ENCODE measurements at places on chromosomes 7 and 10.
A peak's percentile ranks its signal among the peaks of the same experiment; 100 is the strongest.

DNA sequence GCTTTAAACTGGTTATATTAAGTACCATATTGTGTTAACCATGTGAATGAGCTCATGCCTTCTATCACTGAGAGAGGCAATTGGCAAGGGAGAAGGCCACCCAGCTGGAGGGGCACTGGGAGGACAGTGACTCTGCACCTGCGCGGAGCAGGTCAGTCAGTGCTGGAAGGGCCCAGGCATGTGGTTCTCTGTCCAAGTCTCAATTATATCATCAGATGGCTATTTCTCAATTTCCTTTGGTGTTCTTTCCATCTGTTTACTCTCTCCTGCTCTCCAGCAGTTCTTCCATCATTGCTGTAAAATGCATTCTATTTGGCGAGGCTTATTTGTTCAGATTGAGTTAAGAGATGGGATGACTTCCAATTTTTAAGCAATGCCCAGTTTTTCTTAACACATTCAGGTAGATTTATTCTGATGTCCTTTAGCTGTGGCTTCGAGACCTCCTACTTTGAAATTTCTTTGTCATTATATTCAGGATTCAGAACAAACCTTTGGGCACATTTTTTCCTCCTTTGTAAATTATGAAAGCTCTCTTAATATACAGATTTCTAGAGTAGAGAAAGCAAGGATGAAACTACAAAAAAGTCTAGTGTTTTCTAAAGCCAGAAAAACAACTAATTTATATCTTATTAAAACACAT lies 159.3 kb downstream of the BMPER start:
- no peak for DNase-seq

- no peak for DNase-seq
Observed at GRCh38 chr10:47113907-47114500, 186.0 kb upstream of the GDF10 start.

- no peak for DNase-seq
Observed at GRCh38 chr7:37220664-37221063, 228.0 kb downstream of the ELMO1 start.

- DNase-seq, result no peak
Observed at GRCh38 chr7:107816011-107816566, 13.1 kb upstream of the SLC26A3 start.

GRCh38 chr7:116497708-116498107 lies 1.8 kb upstream of the CAV2 start:
- no peak for DNase-seq

DNA sequence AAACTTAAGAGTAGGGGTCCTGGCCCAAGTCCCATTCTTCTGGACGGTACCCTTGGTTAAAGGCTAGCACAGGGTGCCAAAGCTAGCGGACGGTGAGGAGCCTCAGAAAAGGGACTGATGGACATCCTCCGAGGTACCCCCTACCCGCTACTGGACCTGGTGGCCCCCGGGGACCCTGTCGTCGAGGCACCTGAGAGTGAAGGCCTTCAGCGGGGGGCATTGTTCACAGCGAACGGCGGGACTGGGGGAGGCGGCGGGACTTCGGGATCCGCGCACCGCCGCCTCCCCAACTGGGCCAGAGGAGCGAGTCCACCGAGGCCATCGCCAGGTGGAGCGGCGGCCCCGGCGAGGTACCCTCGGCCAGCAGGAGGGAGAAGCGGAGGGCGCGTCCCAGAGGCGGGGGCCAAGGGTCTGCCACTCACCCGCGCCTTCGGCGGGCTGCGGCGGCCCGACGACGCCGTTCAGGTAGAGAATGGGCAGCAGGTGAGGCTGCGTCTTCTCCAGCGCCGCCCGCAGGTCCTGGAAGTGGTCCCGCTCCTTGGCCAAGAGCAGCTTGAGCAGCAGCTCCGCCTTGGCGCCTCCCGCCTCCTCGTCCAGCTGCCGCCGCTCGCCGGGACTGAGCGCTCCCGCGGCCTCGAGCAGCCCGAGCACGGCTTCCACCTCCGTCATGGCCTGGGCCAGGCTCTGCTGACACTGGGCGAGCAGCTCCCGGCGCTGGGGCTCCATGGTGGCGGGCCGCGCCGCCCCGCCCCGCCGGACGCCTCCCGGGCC lies 575 bp downstream of the DLG5 start:
- no peak for DNase-seq

DNA sequence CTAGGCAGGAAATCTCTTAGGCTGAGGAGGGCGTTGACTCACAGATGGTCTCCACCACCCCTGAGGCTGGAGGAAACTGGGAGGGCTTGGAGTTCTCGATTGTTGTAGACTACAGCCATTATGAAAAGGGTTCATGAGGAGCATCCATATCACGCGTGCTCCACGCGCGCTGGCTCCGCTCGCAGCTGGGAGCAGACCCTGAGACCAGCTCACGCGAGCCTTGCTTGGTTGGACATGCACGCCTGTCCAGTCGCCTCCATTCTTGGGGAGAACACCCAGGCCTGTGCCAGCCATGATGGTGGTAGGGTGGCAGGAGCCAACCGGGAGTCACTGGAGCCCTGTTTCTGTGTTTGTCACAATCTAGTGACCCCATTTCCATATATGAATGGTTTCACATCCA lies 139.1 kb downstream of the TCERG1L start:
- DNase-seq, result no peak

DNA sequence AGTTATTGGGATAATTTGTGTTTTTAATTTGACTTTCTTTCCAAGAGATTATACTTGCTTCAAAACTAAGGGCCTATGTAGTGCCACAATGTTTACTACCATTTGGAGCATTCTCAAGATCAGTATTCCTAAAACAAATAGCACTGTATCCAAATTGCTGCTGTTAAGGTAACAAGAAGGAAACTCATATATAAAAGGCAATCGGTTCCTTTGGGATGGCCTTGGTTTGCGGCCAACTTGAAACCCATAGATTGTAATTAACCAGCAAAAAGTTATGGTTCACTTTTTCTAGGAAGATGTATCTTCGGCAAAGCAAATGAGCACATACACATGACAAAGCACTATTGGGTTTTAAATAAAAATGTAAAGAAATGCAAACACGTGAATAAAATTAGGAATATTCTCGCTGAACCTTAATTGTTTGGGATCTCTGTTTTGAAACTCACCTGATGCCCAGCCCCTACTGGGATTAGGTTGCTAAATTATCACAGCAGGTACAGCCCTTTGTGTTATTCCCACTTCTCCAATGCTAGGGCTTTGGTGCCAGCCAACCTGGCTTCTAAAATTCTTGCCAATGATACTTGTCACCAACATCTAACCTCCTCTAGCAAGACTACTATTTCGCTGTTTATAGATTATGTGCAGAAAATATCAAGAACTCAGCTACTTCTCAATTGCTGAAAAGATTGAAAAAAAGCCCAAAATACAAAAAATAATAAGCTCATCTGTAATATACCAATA lies 16.0 kb downstream of the CDNF start:
- DNase-seq, result no peak

DNA sequence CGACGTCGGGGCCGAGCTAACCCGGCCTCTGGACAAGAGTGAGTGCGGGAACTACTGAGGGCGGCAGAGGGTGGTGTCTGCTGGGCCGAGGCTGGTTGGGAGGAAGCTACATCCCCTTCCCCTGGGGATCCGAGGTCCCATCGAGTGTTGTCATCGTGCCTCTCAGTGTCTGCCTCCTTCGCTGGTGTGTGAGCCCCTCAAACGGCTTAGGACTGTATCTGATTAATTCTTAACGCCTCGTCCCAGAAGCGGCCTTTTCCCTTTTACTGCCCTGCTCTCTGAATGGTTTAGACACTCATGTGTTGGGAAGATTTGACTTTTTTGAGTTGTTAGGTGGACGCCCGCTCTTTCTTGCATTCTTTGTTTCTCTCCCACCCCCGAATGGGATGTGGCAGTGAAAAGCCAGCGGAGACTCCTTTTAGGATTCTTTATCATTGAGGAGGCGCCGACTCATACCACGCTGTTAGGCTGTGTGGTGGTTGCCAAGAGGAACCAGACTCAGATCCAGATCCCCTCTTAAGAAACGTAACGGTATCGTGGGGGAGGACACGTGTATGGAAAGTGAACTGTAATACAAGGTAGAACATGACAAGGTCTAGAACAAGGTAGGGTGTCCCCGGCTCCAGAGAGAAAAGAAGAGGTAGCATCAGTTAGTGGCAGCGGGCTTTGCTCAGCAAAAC lies 631 bp downstream of the SUPV3L1 start:
- no peak for DNase-seq

DNA sequence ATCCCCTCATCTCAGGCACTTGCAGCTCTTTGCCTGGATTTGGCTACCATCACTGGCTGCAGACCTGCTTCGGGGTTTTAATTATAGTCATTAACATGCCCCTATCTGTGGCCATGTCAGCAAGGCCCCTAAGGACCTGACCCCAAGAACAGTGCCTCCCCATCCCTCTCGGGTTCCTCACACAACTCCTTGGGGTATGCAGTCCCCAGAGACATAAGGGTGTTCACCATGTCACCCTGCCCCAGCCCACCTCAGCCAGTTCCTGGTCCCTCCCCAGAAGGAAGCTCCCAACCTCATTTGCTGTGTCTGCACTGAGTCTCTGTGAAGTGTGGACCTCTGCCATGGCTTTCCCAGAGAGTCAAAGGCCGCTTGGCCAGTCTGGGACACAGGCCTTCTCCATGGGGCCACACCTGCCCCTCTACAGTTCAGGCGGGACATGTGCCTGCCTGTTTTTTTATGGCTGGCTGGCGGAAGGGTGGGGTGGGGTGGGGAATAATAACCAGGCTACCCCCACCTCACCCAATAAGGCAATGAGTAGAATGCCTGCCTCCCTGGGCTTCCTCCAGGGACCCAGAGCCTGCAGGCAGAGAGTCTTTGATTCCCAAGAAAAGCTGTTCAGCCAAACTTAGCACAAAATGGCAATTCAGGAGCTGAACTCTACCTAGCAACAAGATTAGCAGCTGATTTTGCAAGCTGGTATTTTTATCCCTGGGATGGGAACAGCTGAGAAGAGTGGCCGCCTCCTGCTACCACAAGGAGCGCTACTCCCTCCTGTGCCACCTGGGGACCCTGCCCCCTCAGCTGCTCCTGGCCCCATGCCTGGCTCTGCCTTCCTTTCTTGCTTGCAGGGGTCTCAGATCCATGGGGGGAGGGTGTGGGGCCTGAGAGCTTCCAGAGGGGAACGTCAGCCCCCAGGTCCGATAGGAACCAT lies 23.7 kb upstream of the CAMK2B start:
- no peak for DNase-seq

DNA sequence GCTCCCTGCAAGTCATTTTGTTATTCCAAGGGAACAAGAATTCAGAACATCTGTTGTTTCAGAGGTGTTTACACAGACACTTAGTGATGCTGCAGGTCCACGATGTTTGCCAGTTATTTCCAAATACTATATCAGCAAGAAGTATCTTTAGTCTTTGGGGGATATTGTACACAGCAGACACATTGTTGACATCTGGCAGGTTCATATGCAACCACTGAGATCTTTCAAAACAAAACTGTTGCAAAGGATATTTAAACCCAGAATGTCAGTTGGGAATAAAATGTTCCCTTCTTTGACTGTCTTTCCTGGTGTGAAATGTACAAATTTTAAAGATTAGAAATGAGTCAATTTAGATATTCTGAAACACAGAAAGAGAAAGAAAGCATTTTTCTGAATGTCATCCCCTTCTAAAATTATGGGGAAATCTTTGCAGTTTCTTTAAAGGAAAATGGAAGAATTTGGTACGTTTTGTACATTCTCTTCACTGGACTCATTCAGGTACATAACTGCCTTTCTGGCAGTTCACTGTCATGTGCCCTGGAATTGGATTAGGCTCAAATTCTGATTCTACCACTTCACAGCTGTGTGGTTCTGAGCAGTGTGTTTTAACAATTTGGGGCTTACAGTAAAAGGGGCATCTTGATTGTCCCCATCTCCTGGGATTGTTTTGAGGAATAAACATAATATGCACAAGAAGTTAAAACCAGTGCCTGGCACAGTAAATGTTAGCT lies 40.3 kb upstream of the CELF2 start:
- DNase-seq, result no peak

GRCh38 chr7:21945454-21946221 lies at the start of gene CDCA7L:
CDCA7L (minus strand) TSS chr7:21945899; CDS start chr7:21945804, 95 bp downstream.
- DNase-seq, result peak; percentile 51

GRCh38 chr7:90455163-90456030 lies 14.0 kb upstream of the PTTG1IP2 start:
- no peak for DNase-seq

GRCh38 chr10:14859775-14860174 lies 18.9 kb upstream of the SUV39H2 start:
- DNase-seq, result no peak

- DNase-seq, result no peak
Observed at GRCh38 chr7:3588341-3588740, 287.3 kb downstream of the SDK1 start.

- no peak for DNase-seq
Observed at GRCh38 chr10:123451618-123452245, 214.4 kb upstream of the GPR26 start.

DNA sequence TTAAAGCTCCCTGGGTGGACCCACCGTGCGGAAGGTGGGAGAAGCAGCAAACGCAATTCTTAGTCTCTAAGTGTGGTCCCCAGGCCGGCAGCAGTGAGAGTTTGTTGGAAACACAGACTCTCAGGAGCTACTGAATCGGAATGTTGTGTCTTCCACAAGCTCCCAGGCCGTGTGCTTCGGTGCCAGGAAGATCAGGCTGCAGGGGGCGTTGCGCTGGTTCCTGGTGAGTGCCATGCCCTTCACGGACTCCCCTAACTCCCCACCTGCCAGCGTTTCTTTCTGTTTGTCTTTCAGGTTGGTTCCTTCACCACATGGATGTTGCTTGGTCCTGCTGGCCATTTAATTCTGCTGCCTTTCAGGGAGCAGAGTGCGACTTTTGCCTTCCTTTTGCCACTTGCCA lies 91.2 kb upstream of the PITRM1 start:
- DNase-seq, result no peak

GRCh38 chr7:99108613-99109012 lies 35.3 kb downstream of the SMURF1 start:
- no peak for DNase-seq

- no peak for DNase-seq
Observed at GRCh38 chr10:28285816-28286215, 17.0 kb downstream of the MPP7 start.

DNA sequence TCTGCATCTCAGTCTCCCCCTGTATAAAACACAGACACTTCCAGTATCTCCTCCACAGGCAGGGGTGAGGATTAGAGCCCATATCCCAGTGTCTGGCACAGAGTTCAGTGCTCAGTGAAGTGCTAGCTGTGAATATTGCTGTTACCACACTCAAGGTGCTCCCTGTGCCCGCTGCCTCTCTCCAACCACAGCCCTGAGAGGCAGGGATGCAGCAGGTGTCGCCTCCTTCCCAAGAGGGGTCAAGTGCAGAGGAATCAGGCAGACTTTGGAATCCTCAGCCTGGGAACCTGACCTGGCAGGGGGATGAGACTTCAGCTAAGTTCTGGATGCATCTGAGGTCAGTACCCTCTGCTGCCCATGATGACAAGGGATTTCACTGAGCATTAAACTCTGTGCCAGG lies 163.1 kb downstream of the GFRA1 start:
- DNase-seq, result no peak

DNA sequence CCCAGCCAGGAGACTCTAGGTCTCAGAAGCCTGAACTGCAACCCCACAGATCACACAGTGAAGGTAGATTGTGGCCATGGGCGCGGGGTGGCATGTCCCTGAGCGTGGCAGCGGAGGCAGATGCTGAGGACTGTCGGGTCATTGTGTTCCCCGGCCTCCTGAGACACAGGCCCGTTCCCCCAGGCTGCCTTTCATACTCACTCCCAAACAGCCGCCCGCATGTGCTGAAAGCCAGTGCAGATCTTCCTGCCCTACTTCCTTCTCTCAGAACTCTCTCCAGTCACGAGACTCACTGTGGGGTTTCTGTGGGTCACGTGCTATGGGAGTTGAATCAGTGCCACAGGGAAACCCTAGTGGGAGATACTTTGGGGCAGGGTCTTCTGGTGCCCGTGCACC lies 48.0 kb downstream of the ZNF467 start:
- DNase-seq, result no peak
